ENCODE measurements at places on chromosomes 6 and 20.

GRCh38 chr20:54165014-54165413 is 8.8 kb downstream of the CYP24A1 start:
- no peak for DNase-seq

DNA sequence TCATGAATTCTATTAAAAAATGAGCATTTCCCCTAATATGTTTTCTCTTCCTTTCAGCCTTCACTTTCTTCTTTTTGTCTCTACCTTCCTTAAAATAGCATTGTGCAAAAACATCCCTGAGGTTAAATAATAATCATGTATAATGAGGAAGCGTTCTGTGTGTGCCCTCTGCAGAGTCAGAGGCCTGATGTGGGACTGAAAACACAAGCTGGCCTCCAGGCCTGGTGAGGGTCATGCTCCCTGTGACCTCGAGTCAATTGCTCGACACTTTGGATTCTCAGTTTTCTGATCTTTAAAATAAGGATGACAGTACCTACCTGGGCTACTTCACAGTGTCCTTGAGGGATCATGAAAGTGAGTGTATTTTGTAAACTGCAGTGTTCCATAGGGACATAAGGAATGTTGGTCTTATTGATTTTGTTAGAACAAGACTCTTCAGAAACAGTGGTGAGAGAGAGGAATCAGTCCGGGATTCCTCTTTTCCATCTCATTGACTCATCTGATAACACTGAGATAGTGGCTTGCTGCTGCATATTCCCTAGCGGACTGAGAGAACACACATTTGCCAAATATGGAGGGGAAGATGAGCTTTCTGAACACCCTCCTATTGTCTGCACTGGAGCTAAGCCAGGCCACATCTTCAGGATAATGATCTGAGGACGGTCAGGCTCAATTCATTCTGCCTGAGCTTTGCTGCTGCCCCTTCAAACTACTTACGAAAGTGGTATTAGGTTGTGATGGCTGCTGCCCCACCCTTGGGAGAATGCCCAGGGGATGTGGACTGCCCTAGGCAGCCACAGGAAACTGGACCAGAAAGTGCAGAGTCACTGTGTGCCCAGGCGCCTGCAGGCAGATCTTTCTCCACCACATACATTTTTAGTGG is 39.6 kb upstream of the PDE7B start:
- no peak for DNase-seq

DNA sequence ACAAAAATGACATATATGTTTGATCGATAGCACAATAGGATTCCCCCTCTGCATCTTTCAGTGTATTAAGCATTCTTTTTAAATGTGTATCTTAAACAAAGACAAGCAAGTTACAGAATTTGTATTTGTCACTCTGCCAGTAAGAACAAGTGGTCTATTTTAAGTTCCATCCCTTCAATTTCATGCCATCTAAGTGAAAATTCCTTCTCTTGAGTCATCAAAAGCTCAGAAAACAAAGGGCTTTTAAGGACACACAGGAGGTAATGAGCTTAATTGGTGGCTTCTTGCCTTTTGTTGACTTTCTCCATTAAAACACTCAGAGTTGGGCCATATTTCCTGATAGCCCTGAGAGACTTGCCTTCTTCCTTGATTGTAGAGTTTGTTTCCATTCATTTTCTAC is 547.8 kb downstream of the TENT5A start:
- DNase-seq, result no peak

- no peak for DNase-seq
Measured at GRCh38 chr6:113847447-113847846, 9.7 kb upstream of the MARCKS start.

- peak; percentile 62 for DNase-seq
Measured at GRCh38 chr6:99119109-99120031, 171.6 kb upstream of the FBXL4 start.

GRCh38 chr20:48858075-48858790 is 30.4 kb upstream of the PREX1 start:
- no peak for DNase-seq

DNA sequence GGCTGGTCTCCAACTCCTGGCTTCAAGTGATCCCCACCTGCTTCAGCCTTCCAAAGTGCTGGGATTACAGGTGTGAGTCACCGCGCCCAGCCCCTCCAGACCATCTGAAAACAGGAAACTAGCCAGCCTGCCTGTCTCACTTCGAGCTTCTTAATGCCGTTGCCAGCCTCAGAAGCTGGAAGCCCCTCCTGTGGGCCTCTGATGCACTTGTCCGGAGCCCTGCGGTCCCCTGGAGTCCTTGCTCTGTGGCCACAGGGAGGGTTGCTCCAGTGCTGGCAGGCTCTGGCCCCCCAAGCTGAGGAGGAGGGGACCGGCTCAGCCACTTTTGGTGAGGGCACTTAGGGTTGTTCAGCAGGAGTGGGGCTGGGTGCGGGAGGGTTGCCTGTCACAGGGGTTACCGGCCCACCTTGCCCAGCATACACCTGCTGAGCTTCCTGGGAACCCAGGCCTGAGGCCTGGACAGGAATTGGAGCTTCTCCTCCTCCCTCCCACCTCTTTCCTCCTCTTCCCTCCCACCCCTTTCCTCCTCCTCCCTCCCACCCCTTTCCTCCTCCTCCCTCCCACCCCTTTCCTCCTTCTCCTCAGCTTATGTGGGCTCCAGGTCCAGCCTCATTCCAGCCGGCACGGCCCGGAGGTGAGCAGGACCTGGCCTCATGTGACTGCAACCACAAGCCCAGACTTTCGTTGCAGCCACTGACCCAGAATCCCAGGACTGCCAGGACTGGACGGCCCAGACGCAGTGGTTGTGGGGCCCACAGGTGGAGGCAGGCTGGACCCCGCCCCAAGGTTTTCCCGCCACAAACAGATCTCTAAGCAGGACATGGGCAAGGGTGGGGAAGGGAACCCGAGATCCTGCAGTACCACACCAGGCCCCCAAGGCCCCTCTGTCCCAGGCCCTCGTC is 9.4 kb upstream of the BIRC7 start:
- DNase-seq, result peak; percentile 76

GRCh38 chr6:163701762-163702161 is 287.2 kb downstream of the QKI start:
- no peak for DNase-seq

GRCh38 chr6:113978084-113978675 is 7.2 kb upstream of the HDAC2 start:
- DNase-seq, result no peak

GRCh38 chr20:42366626-42367025 is 748.4 kb upstream of the CHD6 start:
- DNase-seq, result peak; percentile 55
